ENCODE measurements at places on chromosomes 7 and 10. TPM values are rescaled to one million over a fixed set of nuclear protein-coding genes. Genes with fewer than 3 reads are reported as not detected.
A peak's percentile ranks its signal among the peaks of the same experiment; 100 is the strongest.

DNA sequence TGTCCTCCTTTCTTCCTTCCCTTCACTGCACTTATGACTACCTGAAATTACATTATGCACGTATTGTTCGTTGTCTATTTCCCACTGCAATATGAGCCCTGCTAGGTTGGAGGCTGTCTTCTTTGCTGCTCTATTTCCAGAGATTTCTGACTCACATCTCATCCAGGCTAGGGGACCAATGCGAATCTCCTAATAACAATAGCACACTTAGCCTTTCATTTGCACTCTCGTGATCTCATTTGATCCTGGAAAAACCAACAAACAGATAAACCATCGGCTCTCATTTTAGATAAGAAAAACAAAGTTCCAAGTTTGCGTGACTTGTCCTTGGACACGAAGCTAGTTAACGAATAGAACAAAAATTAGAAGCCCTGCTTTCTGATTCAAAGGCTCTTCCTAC lies 1.4 kb downstream of the ZNF438 start:
- peaks cover 7% of the 10 kb centered on the region for H3K4me1 ChIP-seq
- H3K27me3 ChIP-seq = no peaks in the 10 kb centered on the region
- no peak for DNase-seq
- H3K27ac ChIP-seq = no peak overlapping the region
- peak overlapping the region; percentile 71 for H3K4me3 ChIP-seq

GRCh38 chr7:38545977-38546376 lies 85.2 kb downstream of the AMPH start:
- DNase-seq = no peak
- no peak overlapping the region for H3K27ac ChIP-seq
- H3K4me3 ChIP-seq = no peak overlapping the region
- no peaks in the 10 kb centered on the region for H3K27me3 ChIP-seq
- H3K4me1 ChIP-seq = no peaks in the 10 kb centered on the region
- no peaks in the 10 kb centered on the region for H3K36me3 ChIP-seq

DNA sequence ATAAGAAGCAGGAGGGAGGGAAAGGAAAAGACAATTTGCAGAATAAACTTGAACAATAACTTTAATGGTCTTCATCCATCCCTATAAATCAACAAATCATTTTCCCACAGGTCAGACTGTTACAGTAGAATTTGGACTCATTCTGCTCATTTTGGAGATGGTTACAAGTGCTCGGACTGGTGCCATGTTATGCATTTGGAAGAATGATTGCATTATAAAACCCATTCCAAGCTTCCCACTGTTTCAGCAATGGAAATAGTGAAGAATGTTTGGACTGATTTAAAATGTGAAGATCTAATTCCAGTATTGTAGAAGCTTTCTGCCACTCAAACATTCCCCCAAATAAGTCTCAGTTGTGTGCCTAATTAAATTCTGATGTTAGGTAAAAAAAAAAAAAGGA lies 99.7 kb upstream of the ZEB1 start:
- no peaks in the 10 kb centered on the region for H3K36me3 ChIP-seq
- H3K27ac ChIP-seq = no peak overlapping the region
- H3K27me3 ChIP-seq = no peaks in the 10 kb centered on the region
- no peaks in the 10 kb centered on the region for H3K4me1 ChIP-seq
- no peak for DNase-seq
- H3K4me3 ChIP-seq = no peak overlapping the region

DNA sequence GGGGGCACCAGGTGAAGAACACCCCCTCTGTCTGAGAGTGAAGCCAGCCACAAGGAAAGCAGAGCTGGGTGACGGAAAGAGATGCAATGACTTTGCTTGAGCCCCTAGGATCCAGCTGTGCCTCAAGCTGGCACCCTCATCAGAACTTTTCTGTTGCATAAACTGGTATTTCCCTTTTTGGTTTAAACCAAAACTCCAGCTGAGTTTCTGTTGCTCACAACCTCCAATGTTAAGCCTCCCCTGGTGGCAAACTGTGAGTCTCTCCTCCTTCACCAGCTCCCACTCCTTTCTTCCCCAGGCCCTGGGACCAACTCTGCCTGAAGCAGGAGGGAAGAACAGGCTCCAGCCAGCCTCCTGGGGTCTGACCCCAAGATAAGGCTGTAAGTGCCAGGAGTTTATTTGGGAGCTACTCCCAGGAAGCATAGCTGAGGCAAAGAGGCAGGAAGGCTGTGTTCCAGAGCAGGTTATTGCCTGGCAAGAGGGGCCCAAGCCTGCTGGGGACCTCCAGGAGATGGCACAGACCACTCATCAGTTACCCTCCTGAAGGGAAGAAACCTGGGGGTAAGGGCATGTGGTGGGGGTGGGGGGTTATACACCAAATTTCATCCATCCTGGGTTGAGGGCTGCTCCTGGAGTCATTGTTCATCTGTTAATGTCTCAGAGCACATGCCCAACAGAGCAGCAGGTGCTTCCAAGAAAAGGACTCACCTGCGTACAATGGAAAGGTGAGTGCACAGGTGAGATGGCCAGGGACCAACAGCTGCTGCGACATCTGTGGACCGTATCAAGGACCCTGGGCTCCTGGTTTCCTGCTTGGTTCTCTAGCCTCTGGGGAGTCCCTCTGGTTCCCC lies 73.3 kb upstream of the NANOS1 start:
- no peak overlapping the region for H3K27ac ChIP-seq
- H3K27me3 ChIP-seq = no peaks in the 10 kb centered on the region
- DNase-seq = no peak
- no peaks in the 10 kb centered on the region for H3K4me1 ChIP-seq
- no peaks in the 10 kb centered on the region for H3K36me3 ChIP-seq
- no peak overlapping the region for H3K4me3 ChIP-seq

DNA sequence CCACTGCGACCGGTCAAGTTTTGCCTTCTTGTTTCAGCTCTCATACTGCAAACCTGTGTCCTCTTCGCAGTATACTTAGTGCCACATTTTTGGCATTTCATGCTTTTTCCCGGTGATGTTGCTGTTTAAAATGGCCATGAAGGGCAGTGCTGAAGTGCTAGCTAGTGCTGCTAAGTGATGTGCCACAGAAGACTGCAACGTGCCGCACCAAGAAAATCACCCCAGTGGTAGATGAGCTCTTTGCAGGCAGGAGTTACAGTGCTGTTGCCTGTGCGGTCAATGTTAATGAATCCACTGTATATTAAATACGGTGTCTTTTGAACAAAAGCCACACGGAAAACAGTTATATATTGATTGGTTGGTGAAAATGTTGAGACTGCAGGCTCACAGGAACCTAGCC lies 120.3 kb downstream of the ANLN start:
- no peak overlapping the region for H3K27ac ChIP-seq
- DNase-seq = no peak
- H3K27me3 ChIP-seq = no peaks in the 10 kb centered on the region
- H3K4me1 ChIP-seq = no peaks in the 10 kb centered on the region
- H3K4me3 ChIP-seq = no peak overlapping the region

GRCh38 chr7:156735851-156736250 lies 95.3 kb downstream of the RNF32 start:
- H3K4me3 ChIP-seq = no peak overlapping the region
- no peak overlapping the region for H3K27ac ChIP-seq
- H3K36me3 ChIP-seq = no peaks in the 10 kb centered on the region
- no peaks in the 10 kb centered on the region for H3K4me1 ChIP-seq

GRCh38 chr10:95837783-95838182 lies 70.0 kb upstream of the CC2D2B start:
- DNase-seq = no peak
- no peaks in the 10 kb centered on the region for H3K4me1 ChIP-seq
- no peak overlapping the region for H3K4me3 ChIP-seq
- H3K27me3 ChIP-seq = no peaks in the 10 kb centered on the region
- H3K27ac ChIP-seq = no peak overlapping the region

GRCh38 chr10:71565284-71566000 lies 154.1 kb downstream of the C10orf105 start:
- H3K27ac ChIP-seq = no peak overlapping the region
- no peaks in the 10 kb centered on the region for H3K4me1 ChIP-seq
- H3K36me3 ChIP-seq = no peaks in the 10 kb centered on the region
- DNase-seq = no peak

DNA sequence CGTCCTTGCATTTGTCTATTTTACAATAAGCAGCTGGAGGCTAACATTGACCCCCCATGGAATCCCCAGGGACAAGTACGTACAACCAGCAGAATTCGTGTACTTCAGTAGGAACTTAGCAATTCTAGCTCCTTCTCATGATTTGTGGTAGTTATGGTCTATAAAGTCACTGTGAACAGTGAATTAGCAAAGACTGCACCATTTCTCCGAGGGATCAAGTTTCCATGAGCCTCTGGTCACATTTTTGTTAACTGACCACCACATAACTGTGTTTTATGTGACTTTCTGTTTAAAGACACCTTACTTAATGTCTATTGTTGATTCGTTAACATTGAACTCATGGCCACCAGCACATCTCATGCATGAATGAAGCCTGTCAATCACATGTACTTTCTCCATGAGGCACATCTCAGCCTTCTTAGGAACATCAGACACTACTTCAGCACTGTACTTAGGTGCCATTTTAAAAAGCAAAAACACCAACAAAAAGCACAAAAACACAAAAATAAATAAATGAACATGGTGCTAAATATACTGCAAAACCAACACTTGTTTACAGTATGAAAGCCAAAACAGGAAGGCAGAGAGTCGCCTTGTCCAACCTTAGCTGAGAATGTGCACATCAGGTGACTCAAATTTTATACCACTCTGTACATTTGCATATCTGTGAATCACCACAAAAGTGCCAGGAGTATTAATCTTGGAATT lies 9.0 kb upstream of the UCN3 start:
- H3K36me3 ChIP-seq = no peaks in the 10 kb centered on the region
- DNase-seq = peak; percentile 52
- no peak overlapping the region for H3K4me3 ChIP-seq
- no peaks in the 10 kb centered on the region for H3K4me1 ChIP-seq
- no peak overlapping the region for H3K27ac ChIP-seq

GRCh38 chr7:56079450-56080185 lies 13.1 kb downstream of the PHKG1 start:
- no peaks in the 10 kb centered on the region for H3K4me1 ChIP-seq
- H3K4me3 ChIP-seq = no peak overlapping the region
- no peaks in the 10 kb centered on the region for H3K27me3 ChIP-seq
- H3K36me3 ChIP-seq = peaks cover 3% of the 10 kb centered on the region

- H3K27ac ChIP-seq = no peak overlapping the region
- no peaks in the 10 kb centered on the region for H3K4me1 ChIP-seq
- H3K4me3 ChIP-seq = no peak overlapping the region
- DNase-seq = no peak
Observed at GRCh38 chr10:68618234-68618633, 58.1 kb downstream of the TET1 start.

- H3K4me3 ChIP-seq = peak overlapping the region; percentile 95
- DNase-seq = no peak
- H3K27me3 ChIP-seq = no peaks in the 10 kb centered on the region
- peak overlapping the region; percentile 99 for H3K27ac ChIP-seq
Observed at GRCh38 chr10:61901829-61902444, 438 bp downstream of the ARID5B start.

- H3K4me3 ChIP-seq = no peak overlapping the region
- DNase-seq = no peak
- H3K27me3 ChIP-seq = no peaks in the 10 kb centered on the region
- H3K4me1 ChIP-seq = no peaks in the 10 kb centered on the region
- H3K36me3 ChIP-seq = no peaks in the 10 kb centered on the region
- H3K27ac ChIP-seq = no peak overlapping the region
Observed at GRCh38 chr7:70408477-70408876, 723.5 kb upstream of the GALNT17 start.

- no peaks in the 10 kb centered on the region for H3K4me1 ChIP-seq
- no peaks in the 10 kb centered on the region for H3K27me3 ChIP-seq
- no peak overlapping the region for H3K27ac ChIP-seq
- DNase-seq = no peak
- no peaks in the 10 kb centered on the region for H3K36me3 ChIP-seq
Observed at GRCh38 chr7:17512181-17512675, 213.8 kb downstream of the AHR start.

GRCh38 chr7:96061844-96062243 lies 260.1 kb downstream of the SLC25A13 start:
- H3K27me3 ChIP-seq = no peaks in the 10 kb centered on the region
- H3K27ac ChIP-seq = no peak overlapping the region
- no peaks in the 10 kb centered on the region for H3K4me1 ChIP-seq
- DNase-seq = peak; percentile 78

- DNase-seq = no peak
- H3K4me3 ChIP-seq = no peak overlapping the region
- no peaks in the 10 kb centered on the region for H3K4me1 ChIP-seq
- H3K27ac ChIP-seq = no peak overlapping the region
- no peaks in the 10 kb centered on the region for H3K27me3 ChIP-seq
- no peaks in the 10 kb centered on the region for H3K36me3 ChIP-seq
Observed at GRCh38 chr10:63058236-63058635, 74.9 kb upstream of the NRBF2 start.

GRCh38 chr7:133234961-133235875 lies 17.7 kb upstream of the EXOC4 start:
- no peaks in the 10 kb centered on the region for H3K4me1 ChIP-seq
- H3K36me3 ChIP-seq = no peaks in the 10 kb centered on the region
- no peak overlapping the region for H3K27ac ChIP-seq
- peak; percentile 68 for DNase-seq
- H3K4me3 ChIP-seq = no peak overlapping the region

GRCh38 chr10:124228471-124228870 lies 135.1 kb upstream of the CHST15 start:
- DNase-seq = no peak
- no peak overlapping the region for H3K4me3 ChIP-seq
- H3K4me1 ChIP-seq = no peaks in the 10 kb centered on the region

- H3K27me3 ChIP-seq = no peaks in the 10 kb centered on the region
- H3K36me3 ChIP-seq = no peaks in the 10 kb centered on the region
- H3K4me3 ChIP-seq = no peak overlapping the region
- no peaks in the 10 kb centered on the region for H3K4me1 ChIP-seq
- H3K27ac ChIP-seq = no peak overlapping the region
Observed at GRCh38 chr10:124283949-124284250, 134.8 kb downstream of the OAT start.

DNA sequence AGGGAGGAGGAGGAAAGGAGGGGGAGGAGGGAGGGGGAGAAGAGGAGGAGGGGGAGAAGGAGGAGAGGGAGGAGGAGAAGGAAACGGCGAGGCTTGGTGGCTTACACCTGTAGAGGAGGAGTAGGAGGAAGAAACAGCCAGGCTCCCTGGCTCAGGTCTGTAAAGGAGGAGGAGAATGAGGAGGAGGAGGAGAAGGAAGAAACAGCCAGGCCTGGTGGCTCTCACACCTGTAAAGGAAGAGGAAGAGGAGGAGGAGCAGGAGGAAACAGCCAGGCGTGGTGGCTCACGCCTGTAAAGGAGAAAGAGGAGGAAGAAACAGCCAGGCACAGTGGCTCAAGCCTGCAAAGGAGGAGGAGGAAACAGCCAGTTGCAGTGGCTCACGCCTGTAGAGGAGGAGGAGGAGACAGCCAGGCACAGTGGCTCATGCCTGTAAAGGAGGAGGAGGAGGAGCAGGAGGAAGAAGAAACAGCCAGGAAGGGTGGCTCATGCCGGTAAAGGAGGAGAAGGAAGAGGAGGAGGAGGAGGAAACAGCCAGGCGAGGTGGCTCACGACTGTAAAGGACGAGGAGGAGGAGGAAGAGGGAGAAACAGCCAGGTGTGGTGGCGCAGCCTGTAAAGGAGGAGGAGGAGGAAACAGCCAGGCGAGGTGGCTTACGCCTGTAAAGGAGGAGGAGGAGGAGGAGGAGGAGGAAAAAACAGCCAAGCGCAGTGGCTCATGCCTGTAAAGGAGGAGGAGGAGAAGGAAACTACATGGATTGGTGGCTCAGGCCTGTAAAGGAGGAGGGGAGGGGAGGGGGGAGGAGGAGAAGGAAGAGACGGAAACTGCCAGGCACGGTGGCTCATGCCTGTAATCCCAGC lies 14.9 kb upstream of the CRCP start:
- H3K4me1 ChIP-seq = peaks cover 2% of the 10 kb centered on the region
- H3K4me3 ChIP-seq = peak overlapping the region; percentile 80
- H3K27me3 ChIP-seq = no peaks in the 10 kb centered on the region
- no peaks in the 10 kb centered on the region for H3K36me3 ChIP-seq

Gene POLL
- total RNA-seq = 35.2 TPM

Gene CTBP2
- 111 TPM for total RNA-seq

Gene NOLC1
- 50.4 TPM for total RNA-seq

Gene NPC1L1
- total RNA-seq = 0.88 TPM

Gene ZNF467
- total RNA-seq = 24.5 TPM

Gene LBX1
- not detected for total RNA-seq

Gene VWA2
- total RNA-seq = 6.5 TPM
